Mesenchymal stem cell (in vitro differentiated cells and primary cell): ENCODE measurements at places on chromosomes 1 and 21.

DNA sequence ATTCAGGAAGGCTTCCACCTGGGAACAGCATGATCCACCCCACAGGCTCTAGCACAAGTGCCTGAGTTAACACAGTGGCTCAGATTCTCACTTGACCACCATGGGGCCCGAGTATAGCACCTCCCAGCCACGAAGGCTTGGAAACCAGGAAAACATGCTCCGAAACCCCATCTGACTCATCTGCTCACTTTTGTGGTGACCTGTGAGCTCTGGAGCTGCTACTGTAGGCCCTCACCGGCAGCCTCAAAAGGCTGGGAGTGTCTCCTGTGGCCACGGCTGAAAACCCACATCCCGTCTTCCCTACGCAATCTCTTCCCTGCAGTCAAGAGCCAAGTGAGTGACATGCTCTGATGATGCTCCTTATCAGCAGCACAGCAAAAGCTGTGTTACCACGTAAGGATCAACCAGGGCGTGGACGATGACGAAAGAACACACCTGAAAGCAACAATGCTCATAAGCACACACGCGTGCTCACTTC lies 81.4 kb downstream of the TGFBR3 start:
- peak; percentile 54 for DNase-seq

DNA sequence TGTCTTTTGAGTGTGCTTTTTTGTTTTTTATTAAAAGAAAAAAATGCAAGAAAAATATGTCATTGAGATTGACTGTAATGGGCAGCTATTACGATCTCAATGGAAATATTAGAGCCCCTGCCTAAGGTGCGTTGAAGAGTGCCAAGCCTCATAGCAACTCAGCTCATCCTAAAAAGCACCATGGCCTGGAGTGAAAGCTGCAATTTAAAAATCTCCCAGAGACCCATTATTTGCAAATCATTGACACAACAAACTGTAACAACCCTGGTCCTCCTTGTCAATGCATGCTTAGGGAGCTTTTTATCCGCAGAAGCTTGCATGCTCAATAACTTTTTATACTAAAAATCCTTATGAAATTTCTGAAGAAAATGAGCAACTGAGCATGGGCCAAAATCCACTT lies 954.5 kb downstream of the ADGRL2 start:
- no peak for DNase-seq

DNA sequence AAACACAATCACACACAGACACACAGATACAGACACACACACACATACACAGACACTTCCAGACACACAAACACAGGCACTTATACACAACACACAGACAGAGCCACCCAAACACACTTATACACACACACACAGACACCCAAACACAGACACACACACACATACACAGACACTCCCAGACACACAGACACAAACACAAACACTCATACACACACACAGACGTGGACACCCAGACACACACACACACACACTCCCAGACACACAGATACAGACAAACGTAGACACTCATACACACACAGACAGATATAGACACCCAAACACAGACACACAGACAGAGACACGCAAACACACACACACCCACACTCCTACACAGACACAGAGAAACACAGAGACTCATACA lies 272.1 kb downstream of the GRIK3 start:
- no peak for DNase-seq

DNA sequence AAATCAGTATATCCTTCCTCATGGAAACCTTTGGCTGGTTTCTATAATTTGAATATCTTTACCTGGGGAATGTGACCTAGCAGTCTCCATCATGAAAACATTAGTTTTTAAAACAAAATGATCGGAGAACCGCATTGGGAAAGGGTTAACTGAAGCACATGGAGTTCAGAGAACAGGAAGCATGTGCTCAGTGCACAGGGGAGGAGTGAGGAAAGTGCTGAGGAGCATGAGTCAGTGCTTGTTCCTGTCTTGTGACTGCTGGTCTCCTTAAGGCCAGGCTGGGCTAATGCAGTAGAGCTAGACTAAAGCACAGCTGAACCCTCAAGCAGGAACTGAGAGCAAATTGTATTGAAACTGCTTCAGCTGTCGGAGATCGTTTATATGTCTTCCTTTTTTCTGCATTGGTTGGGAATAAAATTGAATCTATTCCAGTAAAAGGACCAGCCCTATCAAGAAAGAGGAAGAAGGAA lies 5.8 kb downstream of the IFI16 start:
- peak; percentile 93 for DNase-seq

DNA sequence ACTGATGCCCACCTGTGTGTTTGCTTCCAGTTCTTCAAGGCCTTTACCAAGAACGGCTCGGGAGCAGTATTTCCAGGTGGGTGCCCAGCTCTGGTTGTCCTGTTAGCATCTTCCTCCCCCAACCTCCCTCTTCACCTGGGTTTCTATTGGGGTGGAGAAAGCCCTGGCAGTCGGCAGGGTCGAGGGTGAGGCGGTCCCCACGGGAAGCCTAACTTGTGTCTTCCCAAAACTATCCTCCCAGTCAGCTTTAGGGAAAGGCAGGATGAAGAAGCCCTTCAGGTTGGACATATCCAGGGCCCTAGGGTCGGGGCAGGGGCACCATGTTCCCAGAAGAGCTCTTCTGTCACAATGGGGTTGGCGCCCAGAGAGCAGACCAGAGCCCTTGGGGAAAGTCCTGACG lies 20.6 kb downstream of the QSOX1 start:
- no peak for DNase-seq

DNA sequence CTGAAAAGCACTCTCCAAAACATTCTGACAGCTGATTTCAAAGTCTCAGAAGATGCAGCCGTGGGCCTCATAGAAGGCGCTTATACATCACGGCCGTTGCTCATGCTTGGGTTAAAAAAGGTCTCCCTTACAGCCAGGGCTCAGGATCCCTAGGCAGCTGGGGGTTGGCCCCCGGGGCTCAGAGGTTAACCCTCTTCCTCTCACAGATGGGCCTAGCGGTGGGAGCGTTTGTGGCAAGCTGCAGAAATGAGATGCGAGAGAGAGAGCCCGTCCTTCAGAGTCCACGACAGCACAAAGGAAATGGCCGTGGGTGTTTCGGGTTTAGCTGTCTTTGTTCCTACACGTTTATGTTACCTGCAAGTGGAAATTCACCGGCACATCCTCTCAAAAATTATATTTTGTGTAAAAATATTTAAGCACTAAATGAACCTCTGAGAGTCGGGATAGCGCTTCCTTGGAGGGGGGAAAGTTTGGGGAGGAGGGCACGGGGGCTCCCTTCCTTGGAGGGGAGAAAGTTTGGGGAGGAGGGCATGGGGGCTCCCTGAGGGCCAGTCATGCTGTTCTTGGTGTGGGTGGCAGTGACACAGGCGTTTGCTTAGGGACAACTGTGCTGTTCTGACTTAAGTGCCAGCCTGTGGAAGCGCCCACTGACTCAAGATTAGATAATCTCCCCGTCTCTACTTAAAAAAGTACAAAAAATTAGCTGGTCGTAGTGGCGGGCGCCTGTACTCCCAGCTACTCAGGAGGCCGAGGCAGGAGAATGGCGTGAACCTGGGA lies 20.5 kb upstream of the PRDM15 start:
- no peak for DNase-seq

DNA sequence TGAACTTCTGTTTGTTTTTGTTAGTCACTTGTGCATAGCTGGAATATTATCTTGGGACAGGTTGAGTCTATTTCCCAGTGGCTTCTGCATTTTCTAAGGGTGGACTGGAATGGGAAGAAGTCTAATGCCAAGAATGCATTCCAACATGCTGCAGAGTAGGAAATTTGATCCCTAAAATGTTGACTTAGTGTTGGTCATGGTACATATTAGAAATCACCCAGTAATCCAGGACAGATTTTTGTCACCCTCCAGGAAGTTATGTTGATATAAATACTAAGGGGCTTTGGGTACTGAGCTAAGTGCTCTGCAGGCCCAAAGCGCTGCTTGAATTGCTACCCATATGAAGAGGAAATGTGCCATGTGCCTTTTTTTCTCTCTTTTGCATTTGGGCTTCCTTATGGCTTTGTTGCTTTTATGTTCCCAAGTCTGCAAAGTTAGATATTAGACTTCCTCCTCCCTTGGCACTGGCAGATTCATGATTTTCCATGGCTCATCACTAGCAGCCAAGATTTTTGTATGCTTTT lies 10.0 kb downstream of the ARID1A start:
- peak; percentile 48 for DNase-seq

- peak; percentile 9 for DNase-seq
Measured at GRCh38 chr1:175193527-175193910, 943 bp upstream of the KIAA0040 start.

DNA sequence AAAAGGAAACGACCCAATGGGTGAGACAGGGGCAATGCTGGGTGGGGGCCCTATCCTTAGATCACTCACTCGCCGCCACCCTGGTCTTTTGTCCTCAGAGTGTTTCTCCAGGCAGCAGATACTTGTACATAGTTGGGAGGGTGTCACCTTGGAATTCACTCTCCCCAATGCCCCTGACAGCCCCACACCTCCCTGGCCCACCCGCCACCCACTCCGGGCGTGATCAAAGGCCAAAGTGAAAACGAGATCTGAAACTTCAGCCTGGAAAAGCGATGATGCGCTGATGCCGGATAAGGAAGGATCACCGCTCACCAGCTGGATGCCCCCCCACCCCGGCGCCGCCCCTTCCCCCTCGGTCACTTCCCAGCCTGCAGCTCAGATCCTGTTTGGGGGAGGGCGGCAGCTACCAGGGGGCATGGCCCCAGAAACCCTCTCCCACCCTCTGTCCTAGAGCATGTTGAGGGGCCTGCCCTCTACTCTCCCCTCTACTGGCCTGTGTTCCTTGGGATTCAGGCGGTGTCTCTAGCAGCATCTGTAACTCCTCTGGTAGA lies 33.6 kb upstream of the CASZ1 start:
- DNase-seq = no peak

DNA sequence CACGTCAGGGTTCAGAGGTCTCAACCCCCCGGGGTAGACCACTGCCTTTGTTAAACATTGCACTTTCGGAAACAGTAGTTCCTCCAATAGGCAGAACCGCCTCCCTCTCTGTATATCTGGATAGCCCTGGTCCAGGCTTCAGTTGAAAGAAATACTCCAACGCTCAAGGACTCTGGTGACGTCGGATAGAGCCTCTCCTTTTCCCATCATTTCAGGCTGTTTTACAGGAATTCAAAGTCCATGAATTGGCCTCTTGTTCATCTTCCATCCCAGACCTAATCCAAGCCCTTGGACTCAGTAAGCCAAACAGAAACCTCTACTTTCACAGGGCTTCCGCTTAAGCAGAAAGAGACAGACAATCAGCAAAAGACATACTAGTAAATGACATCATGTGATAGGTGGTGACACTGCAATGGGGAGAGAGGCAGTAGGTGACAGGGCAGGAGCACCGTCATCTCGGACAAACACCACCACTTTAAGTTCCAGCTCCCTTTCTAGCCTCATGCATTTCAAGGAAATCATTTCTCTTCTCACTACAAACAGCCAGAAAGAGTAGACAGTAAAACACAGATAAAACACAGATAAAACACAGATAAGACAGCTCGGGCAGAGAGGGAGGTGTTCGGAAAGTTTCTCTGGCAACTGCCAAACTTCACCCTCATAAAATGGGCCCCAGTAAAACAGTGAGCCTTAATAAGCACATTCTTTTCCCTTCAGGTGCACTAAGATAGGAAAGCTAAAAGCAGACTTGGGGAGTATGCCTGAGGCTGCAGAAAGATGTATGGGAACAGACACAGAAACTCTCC lies 2.3 kb upstream of the PLA2G2A start:
- peak; percentile 2 for DNase-seq
